ENCODE measurements at places on chromosomes 4 and X.
A peak's percentile ranks its signal among the peaks of the same experiment; 100 is the strongest.

DNA sequence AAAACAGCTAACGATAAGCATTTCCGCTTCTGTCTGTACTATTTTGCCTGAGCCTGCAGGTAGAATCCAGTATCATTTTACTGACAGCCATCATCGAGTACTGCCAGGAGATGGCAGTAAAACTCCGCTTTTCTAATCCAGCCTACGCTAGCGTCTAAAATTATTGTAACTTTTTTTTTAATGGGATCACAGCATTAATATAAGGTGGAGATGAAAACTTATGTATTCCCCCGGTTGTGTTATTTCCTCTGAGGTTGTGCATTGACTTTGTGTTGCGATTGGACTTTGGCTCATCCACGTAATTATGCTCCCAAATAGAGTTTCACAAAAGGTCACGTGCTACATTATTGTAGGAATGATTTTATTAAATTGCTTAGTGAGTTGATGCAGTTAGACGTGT is 248.1 kb downstream of the C4orf33 start:
- DNase-seq = peak; percentile 52

GRCh38 chrX:57906790-57907189 is 3.5 kb downstream of the ZXDA start:
- peak; percentile 54 for DNase-seq

DNA sequence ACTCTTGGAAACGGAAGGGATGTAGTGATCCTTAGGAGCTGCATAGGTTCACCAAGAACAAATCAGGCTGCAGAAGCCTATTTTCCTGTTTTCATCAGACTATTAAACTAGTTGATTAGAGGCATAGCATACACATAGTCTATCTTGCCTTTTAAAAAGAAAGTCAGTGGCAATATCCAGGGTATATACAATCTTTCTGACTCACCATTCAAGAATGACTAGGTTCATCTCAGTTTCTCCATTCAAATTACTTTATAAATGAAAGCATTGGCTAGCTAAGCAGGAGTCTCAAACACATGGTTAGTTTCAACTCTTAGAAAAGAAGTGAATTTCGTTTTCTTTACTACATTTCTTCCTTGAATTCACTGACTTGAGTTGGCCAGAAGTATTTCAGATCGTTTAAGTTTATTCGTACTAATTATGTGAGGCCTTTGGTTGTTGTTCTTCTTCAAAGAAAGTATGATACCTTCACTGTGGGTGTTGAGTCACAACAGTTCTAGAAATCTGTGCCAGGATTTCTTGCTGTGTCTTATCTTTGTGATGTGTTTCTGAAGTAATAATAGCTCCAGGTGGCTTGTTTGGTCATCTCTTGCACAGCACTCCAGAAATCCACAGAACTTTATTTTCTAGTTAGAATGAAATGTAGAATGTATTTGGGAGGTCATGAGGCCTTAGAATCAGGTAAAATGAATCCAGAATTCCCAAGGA is 88.2 kb downstream of the AWAT2 start:
- no peak for DNase-seq

- peak; percentile 69 for DNase-seq
Observed at GRCh38 chr4:147597561-147597960, 19.6 kb upstream of the TMEM184C start.

DNA sequence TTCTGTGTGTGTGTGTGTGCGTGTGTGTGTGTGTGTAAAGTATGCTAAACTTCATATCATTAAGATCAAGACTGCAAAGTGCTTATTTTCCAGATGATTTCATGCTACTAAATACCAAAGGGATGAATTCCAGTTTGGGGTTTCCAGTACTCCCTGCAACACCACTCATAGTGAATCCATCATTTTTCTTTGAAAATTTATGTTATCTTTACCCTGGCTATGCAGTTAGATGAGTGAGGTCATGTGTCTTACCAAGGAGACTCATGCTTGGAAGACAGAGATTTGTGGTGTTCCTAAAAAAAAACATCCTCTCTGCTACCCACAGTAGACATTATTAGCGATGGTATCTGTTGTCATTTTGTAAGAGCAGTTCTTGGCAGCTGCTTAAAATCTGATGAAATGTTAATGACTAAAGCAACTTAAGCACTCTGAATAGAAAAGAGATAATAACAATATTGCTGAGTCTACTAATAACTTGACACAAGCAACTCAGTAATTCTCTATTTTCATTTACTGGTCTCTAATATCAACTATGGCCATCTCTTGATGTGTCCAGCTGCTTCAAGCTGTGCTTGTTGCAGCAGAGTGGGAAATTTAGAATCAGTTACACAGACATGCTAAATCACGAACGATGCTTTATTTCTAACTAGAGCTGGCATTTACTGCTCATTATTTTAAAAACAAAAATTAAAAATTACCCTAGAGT is 1953.0 kb upstream of the IGFBP7 start:
- DNase-seq = no peak

DNA sequence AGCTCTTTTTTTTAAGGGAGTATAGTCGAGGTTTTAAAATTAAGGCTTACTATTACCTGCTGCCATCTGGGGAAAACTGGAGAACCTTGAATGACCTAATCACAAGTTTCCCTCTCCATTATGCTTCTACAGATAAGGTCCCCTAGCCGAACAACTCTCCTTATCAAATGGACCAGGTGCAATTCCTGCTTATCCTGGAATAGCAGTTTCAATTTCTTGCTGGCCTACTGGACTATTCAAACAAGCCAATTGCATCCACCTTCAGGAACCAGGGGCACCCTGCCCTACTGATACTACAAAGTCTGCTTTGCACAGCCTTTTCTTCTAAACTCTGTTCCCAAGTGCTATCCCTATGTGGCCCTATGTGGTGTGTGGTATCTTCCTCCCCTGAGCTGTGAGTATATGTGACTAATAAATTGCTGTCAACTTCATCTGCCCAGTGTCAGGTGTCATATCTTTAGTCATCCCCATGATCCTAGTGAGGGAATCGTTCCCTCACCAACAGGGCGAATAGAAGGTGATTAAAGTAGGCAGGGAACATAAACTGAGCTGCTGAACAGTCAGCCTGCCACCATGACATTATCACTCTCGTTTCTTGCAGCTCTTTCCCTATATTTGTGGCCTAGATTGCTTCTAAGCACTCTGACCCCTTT is 128.5 kb downstream of the ATG4A start:
- DNase-seq = no peak

- DNase-seq = peak; percentile 28
Observed at GRCh38 chrX:69229436-69229835, 64.2 kb upstream of the PJA1 start.

DNA sequence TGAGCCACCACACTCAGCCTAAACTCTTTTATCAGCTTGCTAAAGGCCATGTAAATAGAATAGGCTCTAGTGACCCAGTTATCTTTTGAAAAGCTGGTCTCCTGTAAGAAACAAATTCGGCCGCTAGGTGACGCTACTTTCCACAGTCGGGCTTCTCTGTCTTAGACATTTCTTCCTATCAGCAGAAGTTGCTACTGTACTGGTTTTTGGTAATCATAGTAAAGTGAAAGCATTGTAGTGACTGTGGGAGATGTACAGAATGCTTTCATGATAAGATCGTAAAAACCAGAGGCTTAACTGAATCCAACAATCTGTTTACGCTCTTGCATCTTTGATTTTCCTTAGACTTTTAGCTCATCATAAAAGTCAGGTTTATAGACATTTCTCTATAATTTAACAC is 82.6 kb downstream of the GK start:
- DNase-seq = peak; percentile 38

DNA sequence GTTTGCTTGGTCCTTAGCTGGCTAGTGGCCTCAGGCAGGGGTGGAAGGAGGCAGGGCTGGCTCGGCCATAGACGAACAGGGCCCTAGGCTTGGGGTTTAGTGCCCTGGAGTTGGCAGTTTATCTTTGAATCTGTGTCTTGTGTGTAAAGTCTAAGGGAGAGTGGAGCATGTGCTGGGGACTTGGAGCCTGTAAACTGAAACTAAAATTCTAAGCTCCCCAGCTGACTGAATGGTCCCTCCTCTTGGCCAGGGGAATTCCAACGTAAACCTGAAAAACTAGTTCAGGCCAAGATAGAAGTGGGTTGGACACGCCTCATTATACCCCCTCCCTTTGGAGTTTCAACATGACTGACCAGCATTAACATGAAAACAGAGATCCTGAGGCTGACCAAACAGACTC is 46.1 kb upstream of the GPR78 start:
- peak; percentile 95 for DNase-seq

GRCh38 chr4:15423285-15423711 is 4.5 kb upstream of the C1QTNF7 start:
- peak; percentile 13 for DNase-seq

- DNase-seq = peak; percentile 66
Observed at GRCh38 chrX:118536687-118537461, 41.3 kb downstream of the DOCK11 start.

GRCh38 chr4:90060039-90060438 is 67.2 kb upstream of the CCSER1 start:
- DNase-seq = no peak

DNA sequence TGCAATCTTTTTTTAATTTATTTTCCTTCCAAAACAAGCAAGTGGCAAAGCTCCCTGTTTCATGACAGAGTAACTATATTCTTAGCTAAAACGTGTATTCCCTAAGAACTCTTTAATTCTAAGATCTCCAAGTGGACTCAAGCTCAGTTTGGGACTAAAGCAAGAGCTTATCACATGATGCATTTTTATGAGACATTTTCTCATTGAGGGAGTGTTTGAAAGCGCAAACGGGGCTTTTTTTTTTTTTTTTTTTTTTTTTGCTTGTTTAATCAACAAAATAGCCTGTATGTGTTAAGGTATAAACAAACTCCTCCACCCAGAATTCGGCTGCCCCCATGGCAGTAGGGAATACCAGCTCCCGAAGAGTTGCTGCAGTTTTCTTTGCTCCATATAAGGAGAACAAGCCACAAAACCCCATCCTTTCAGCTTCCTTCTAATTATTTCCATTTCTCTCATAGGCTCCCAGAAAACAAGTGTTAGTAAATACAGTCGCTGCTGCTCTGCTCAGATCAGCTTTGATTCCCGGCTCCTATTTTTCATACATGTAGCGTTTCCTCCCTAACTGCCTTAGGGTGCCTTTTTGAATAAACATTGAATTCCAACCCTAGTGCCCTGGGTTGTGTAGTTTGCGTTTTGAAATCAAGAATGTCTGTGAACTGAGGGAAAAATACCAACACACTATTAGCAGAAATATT is 669 bp upstream of the PPARGC1A start:
- DNase-seq = peak; percentile 69

DNA sequence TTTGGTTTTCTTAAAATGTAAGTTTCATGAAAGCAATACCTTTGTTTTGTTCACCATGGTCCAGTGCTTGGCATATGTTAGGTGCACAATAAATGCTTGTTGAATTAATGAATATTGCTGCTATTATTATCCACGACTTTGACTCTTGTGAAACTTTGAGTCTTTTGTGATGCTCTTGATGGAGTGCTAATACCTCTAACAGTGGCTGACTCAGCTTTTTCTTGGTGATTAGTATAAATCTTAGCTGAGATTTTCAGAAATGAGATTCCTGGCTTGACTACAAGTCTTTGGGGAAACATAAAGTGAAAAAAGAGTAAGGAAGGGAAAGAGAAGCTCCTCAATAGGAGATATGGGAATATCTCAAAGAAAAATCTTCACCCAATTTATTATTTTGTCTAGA is 375.2 kb upstream of the RPS6KA3 start:
- DNase-seq = no peak

- peak; percentile 20 for DNase-seq
Observed at GRCh38 chrX:152817078-152817764, 13.3 kb downstream of the CETN2 start.

GRCh38 chr4:177308847-177309521 is 690 bp upstream of the NEIL3 start:
- no peak for DNase-seq

DNA sequence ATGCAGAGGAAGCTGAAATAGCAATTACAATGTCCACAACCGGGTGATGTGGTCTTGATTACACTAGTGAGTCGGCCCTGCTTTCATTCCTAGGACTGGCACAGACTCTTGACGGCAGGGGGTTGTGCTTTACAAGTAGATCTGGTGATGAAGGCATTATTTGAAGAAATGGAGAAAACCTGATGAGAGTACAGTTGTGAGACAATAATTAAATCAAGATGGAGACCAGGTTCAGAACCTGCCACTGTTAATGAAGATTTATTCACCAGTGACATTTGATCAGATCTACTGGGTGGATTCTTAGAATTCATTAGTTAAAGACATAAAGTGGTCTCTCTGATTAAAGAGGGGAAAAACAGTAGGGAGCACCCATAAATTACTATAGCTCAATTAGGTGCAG is 747.2 kb downstream of the STPG2 start:
- DNase-seq = no peak

GRCh38 chr4:140743194-140743931 is 12.8 kb downstream of the TBC1D9 start:
- DNase-seq = peak; percentile 73
